K562 (cell line): ENCODE measurements at places on chromosomes 11 and 22. TPM values are rescaled to one million over a fixed set of nuclear protein-coding genes. Genes with fewer than 3 reads are reported as not detected.

TAF1D gene
- 245 and 293 TPM in 2 replicates for polyA plus RNA-seq

SCN3B gene
- 0.15 TPM in 1 of 2 replicates, not detected in the other for polyA plus RNA-seq

C11orf21 gene
- polyA plus RNA-seq, result 2.0 and 2.1 TPM in 2 replicates

SCGB1C1 gene
- polyA plus RNA-seq, result not detected in 2 replicates

CLMP gene
- not detected in 2 replicates for polyA plus RNA-seq

- DNase-seq, result no peak
Observed at GRCh38 chr11:63705526-63705925, 24.2 kb downstream of the RTN3 start.

GRCh38 chr11:43556612-43557375 is 123.7 kb upstream of the HSD17B12 start:
- DNase-seq, result no peak

- no peak for DNase-seq
Observed at GRCh38 chr22:39732625-39733024, 160.9 kb downstream of the ENTHD1 start.

DNA sequence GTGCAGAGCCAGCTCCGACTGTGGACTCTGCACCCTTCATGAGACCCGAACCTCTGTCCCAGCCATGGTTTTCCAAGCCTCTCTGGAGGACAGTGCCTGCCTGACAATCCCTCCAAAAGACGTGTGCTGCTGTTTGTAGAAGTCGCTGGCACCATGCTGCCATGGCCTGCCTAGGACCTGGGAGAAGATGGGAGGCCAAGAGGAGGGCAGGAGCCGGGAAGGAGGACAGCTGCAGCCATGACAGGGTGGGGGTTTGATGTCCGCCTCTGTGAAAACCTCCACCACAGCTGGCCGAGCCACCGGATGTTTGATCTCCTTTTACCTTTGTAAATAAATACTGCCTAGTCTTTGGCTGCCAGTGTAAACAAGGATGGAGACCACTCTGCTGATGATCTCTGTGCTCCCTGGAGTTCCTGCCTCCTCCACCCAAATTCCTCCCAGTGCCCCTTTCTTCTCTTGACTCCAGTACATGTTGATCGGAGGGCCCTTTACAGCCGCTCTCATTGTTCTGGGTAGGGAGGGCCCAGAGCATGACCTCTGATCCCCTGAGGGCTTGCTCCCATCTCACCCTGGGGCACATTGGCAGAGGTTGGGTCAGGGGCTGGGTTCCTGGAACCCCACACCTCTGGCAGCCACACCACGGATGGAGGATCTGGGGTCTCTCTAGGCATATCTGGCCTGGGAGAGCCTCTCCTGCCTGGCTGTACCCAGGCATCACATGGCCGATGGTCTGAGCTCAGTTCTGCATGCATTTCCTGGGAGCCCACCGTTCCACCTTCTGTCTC is 66.9 kb downstream of the BCR start:
- no peak for DNase-seq

- no peak for DNase-seq
Observed at GRCh38 chr11:3781423-3781822, 15.9 kb downstream of the NUP98 start.
